Brain microvascular endothelial cell (primary cell): ENCODE measurements at places on chromosomes 11 and 22.

DNA sequence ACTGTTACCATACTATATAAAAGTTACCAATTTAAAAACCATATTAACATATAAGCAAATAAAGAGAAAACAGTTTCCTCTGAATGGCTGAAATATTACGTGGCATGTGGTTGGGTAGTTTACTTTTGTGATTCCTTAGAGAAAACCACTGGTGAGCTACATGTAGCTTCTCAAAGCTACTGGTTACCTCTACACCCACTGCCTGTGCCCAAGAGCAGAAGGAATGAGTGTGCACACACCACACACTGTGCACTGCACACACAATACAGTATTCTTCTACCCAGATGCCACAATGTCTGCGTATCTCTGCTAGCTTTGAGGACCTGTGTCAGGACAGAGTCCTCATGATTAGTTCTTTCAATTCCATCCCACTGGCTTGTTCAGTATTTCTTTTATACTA lies 25.5 kb upstream of the YPEL1 start:
- DNase-seq: no peak

- DNase-seq: no peak
Observed at GRCh38 chr11:69841859-69842698, 22.9 kb upstream of the FGF3 start.

DNA sequence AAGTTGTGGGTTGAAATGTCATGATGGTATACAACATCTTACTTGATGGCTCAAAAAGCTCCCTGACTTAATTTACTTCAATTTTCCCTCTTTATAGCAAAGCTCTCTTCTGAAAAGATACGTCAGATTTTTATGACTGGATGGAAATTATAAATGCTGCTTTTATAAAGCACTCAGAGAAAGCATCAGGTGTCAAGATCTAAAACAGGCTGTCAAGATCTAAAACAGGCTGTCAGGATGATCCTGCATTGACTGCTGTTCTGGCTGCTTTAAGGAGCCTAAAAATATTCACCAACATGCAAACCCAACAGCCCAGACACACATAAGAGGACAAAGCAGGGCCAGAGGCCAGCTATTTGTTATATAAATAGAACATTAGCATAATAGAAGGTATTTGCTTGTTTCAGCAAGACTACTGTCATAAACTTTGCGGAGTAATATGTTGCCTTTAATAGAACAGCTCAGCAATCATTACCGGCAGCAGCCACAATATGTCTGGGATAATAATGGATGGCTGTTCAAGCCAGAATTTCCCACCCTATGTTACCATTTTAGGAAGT lies 77.3 kb upstream of the ANO5 start:
- no peak for DNase-seq

DNA sequence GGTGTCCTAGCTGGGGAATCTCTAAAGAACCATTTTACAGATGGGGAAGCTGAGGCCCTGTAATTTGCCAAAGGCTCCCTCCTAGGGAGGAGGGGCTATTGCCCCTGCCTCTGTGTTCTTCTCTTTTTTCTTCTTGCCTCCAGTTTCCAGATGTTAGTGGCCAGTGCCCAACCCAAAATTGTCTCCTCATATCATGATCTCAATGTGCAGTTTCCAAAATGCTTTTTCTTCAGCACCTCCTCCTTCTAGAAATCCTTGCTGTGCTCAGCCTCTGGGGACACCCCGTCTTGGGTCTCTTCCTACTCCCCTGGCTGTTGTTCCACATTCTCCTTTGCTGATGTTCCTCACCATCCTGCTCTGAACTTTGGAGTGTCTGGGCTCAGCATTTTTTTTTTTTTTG lies 9.5 kb upstream of the CHRM1 start:
- DNase-seq: no peak

DNA sequence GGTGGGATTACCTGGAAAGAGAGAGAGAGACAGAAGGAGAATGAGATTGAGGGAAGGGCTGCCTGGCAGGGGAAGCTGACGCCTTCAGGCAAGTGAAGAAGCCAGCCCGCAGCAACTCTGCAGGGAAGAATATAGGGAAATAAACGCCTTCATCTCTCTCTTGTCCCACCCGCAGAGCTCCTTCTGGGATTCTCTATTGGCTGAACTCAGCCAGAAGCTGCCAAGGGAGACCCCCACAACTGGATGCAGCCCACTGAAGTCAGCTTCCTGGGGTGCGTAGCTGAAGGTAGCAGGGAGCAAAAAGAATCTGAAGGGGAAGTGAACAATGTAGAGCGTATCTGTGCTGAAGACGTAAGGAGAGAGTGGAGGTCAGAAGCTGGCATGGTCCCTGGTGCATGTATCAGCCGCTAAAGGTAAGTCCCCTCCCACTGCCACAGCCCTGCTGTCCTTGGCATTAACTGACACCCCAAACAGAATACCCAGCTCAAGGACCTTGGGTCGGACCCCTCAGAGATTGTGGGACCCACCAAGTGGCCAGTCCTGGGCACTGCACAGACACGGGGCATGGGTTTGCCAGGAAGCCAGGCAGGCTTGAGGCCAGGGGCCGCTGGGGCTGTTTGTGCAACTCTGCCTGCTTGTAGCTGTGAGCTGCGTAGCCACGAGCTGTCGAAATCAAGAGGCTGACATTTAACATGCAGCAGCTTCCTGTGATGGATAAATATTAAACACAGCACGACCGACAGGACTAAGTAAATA lies 469.9 kb downstream of the MN1 start:
- peak; percentile 42 for DNase-seq

- DNase-seq: peak; percentile 40
Observed at GRCh38 chr22:39967103-39967829, 7.1 kb downstream of the TMA7B start.

- DNase-seq: no peak
Observed at GRCh38 chr11:46300270-46300669, 22.8 kb downstream of the CREB3L1 start.

GRCh38 chr11:123344790-123345357 lies 85.2 kb upstream of the GRAMD1B start:
- DNase-seq: no peak

DNA sequence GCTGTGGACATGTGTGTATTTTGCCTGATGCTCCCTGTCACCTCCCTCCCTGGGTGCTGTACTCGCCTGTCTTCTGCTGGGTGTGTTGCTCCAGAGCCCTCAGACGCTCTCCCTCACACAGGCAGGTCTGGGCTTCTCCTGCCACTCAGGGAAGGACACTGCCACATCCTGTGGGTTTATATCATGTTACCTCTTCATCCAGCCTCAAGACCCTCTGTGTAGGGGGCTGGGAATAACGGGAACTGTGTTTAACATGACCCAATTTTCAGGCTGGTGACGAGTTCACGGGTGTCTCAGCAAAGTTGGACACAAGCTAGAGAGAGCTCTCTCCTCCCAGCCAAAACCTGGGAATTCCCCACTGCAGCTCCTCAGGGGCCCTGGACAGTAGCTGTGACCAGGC lies 24.6 kb downstream of the MYBPC3 start:
- no peak for DNase-seq

GRCh38 chr22:46866591-46866990 lies 104.1 kb downstream of the TBC1D22A start:
- peak; percentile 91 for DNase-seq

DNA sequence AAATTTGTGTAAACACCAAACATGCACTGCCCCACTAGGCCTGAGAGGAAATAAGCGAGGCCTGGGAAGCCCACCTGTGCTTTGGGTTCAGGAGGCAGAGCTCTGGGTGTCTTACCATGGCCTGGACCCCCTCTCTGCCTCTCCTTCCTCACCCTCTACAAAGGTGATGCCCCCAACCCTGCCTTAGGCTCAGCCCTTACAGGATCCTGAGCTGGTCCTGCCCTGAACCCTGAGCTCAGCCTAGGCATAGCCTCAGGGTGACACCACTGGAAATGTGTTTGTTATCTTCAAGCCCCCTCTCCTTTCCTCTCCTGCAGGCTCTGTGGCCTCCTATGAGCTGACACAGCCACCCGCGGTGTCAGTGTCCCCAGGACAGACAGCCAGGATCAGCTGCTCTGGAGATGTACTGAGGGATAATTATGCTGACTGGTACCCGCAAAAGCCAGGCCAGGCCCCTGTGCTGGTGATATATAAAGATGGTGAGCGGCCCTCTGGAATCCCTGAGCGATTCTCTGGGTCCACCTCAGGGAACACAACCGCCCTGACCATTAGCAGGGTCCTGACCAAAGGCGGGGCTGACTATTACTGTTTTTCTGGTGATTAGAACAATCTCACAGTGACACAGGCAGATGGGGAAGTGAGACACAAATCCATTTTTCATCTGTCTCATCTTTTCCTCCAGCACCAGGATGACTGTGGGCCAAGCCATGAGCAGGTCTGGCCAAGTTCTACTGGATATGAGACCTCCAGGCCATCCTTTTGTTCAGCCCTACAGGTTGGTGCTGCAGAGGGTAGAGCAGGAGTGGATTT lies 117.8 kb downstream of the GGTLC2 start:
- DNase-seq: no peak

DNA sequence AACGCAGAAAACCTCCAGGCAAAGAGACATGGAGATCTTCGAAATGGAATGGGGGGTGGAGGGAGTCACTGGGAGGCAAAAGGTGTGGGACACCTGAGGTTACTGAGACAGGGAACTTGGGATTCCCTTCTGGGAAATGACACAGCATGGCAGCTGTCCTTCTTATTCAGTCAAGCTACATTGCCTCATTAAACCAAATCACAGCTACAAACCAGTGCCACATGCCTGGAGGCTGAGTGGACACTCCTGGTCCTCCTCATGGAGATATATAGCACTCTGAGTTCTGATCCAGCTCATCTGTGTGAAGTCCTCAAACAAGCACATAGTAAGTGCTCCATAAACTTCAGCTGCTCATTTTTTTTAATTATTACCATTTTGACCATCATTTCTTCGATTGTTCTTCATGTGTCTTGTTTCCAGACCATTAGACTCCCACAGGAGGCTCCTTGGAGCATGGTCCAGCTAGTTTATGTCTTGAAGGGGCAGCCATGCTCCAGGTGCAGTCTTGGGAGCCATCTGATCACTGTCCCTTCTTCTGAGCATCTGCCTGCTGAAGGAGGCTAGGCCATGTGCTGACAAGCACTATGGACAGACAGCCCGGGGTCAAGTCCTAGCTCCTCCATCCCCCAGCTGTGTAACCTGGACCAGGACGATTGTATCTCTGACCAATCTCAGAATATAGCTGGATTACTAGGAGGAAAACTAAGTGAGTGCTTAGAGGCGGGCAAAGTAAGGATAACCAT lies 9.7 kb upstream of the FXYD2 start:
- no peak for DNase-seq

GRCh38 chr11:74412321-74412720 lies 14.1 kb upstream of the PGM2L1 start:
- no peak for DNase-seq

GRCh38 chr11:95585069-95585751 lies 204.4 kb downstream of the FAM76B start:
- peak; percentile 72 for DNase-seq

- no peak for DNase-seq
Observed at GRCh38 chr11:119472186-119472855, 49.3 kb upstream of the THY1 start.

DNA sequence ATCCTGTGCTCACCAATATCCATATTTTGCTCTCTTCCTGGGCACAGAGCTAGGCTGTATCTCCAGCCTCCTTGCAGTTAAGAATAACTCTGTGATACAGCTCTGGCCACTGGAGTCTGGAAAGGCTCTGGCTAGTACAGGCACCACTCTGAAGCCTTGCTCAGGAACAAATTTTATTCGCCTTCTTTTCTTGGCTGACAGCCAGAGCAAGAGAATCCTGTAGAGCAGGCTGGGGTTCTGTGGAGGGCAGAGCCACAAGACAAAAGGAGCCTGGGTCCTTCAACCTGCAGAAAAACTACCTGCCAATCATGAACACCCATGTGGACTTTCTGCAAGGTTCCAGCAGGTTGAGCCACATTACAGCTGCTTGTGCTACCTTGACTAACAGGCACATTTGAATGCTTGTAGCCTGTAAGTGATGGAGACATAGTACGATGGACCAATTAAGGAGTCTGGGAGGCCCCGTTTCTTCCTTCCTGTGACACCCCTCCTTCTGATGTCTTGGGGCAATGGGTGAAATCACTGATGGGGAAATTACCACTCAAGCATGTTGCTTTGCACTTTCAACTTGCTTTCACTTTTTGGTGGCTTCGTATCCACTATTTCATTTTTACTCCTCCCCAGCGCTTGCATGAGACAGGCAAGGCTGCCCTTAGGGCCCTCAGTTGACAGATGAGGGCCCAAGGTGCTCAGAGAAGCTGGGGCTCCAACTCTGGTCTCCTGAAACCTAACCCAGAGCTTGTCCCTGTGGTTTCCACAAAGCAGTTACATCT lies 267.2 kb upstream of the SYN3 start:
- no peak for DNase-seq

- DNase-seq: no peak
Observed at GRCh38 chr22:49148895-49149418, 678.7 kb downstream of the BRD1 start.

- no peak for DNase-seq
Observed at GRCh38 chr11:70661761-70662501, 263.6 kb downstream of the CTTN start.

GRCh38 chr11:2507945-2508749 lies 63.3 kb downstream of the KCNQ1 start:
- DNase-seq: no peak

GRCh38 chr11:60855726-60856633 lies at the start of gene PTGDR2:
Gene PTGDR2, minus strand, starts transcription at chr11:60855950. Its CDS starts 2,228 bp downstream, at chr11:60853722.
- DNase-seq: no peak

DNA sequence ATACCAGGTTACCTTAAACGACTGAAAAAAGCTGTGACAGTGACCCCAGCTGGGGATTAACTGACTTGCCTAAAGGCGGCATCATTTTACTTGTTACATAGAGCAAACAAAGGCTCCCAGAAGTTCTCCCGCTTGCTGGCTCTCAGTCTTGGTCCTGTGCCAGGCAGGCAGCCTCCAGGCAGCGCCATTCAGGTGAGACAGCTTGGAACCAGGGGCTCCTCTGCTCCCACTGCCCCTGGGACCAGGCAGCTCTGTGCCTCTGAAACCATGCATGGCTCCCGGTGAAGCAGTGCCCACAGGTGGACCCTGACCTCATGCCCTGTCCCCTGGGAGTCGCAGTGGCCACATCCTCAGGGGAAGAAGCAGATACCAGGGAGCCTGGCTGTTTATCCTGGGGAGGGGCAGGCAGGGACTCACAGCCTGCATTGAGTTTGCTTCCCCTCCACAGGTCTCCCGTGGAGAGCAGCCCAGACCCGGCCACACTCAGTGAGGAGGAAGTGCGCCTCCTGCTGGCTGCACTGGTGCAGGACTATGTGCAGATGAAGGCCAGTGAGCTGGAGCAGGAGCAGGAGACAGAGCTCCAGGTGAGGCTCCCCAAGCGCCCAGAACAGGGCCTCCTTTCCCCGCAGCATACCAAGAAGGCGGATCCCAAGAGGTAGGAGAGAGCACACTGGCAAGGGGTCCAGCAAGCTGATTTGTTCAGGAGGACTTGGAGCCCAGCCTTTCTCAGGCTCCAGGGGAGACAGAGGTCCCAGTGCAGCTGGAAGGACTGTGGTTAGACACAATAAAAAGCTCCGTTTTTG lies 15.6 kb upstream of the CYP2R1 start:
- DNase-seq: peak; percentile 44

- no peak for DNase-seq
Observed at GRCh38 chr11:128555606-128556005, 31.8 kb downstream of the ETS1 start.
